ENCODE measurements at places on chromosomes 16 and 17.

DNA sequence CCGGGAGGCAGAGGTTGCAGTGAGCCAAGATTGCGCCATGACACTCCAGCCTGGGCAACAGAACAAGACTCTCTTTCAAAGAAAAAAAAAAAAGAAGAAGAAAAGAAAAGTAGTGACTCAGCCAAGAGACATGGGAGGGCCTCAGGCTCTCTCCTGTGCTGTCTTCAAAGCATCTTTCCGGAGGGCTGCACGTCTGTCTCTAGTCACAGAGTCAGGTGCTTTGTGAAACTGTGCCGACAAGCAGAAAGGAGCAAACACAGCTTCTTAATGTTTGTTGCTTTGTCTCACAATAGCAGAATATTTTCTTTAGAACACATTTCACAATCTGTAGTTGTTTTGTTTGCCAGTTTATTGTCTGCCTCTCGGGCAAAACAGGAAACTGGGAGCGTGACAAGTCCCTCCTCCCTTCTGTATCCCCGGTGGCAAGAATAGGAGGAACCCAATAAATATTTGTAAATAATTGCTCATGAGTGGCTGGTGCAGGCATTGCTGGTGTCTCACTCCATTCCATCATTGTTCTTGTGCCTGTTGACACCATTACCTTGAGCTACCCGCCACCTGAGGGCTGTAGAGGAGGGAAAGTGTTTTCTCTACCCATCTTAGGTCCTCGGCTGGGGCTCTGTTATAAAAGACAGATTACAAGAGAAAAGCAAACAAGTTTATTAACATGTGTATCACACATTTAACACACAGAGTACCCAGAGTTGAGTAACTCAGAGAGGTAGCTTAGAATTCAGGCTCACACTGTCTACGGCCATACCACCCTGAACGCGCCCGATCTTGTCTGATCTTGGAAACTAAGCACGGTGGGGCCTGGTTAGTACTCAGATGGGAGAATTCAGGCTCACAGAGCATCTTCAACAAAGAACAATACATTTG lies 5.5 kb downstream of the GAST start:
- DNase-seq: no peak

GRCh38 chr16:86628614-86629013 lies 50.3 kb downstream of the FOXL1 start:
- no peak for DNase-seq

DNA sequence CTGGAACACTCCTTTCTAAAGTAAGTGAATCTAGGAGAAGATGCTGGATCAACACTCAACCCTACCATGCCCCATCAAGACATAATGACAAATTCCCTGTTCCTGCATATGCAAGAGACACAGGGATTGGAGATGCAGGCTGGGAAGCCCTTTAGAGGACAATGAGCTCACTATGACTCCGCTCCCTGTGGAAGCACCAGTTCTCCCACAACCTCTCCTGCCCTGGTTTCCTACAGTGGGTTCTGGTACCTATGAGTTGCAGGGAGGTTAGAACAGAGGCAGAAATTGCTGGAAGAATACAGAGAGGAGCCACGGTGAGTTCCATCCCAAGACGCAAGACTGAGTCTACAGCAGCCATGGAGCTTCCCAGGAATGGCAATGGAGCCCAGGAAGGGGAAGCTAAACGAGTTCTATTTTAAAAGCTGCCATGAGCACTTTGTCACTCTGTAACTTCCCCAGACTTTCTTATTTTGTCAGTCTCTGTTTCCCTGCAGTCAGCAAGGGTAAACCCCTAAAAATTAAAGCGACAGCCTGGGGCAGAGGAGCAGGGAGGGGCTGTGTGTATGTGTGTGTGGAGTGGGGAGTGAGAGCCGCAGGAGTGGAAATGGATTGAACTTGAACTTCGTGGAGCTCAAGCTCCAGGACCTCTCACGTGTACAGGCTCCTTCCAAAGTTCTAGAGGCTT lies 42.3 kb upstream of the PIK3R6 start:
- DNase-seq: no peak

GRCh38 chr17:56026915-56027314 lies 126.4 kb upstream of the ANKFN1 start:
- no peak for DNase-seq

DNA sequence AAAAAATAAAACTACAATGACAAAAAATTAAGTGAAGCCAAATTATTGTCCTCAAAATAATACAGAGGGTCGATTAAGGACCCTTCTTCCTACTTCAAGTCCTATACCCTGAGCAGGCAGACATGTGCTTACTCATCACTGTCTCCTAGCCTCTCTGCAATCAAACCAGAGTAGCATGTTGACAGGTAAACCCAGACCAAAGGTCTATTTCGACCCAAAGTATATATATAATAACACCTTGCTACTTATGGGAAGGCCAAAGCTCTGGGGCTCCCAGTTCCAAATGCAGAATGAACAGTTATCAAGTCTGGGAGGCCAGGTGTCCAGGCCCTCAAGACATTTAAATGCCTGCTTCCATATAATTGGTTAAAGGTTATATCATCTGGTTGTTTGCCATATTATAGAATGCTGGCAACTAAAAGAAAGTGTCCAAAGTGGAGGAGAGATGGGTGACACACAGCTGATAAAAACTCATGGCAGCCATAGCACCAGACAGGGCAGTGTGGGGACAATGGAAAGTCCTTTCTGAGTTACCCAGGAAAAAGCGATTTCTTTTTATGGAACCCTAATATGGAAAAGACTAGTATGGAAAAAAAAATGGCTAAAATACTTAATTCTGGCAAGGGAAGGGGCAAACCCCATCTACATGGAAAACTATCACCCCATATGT lies 53.6 kb downstream of the N4BP1 start:
- DNase-seq: no peak

DNA sequence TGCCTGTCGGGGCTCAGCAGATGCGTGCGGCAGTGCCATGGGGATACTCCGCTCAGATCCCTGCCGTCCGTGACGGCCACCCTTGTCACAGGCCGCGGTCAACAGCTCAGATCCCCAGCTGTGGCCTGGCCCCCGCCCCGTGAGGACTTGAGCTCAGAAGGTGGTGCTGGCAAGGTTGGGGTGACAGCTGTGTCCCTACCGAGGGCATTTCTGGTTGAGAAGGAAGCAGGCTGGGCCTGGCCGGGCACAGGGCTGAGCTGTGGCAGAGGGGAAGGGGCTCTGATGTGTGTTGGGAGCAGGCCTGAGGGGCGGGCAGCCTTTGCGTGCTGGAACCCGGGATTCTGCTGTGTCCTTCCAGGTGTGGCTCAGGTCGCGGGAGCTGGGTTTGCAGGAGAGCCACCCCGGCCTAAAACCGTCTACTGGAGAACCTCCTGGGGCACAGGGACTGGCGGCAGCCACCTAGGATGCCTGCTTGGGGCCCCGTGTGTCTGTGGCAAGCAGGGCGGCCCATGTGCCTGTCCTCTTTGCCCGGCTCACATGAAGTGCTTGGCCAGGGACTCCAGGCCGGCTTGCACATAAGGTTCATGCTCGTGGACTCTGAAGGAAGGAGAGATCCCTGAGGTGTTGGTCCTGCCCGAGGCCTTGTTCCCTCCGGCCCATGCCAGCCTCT lies 5.1 kb downstream of the UBE2I start:
- DNase-seq: no peak

DNA sequence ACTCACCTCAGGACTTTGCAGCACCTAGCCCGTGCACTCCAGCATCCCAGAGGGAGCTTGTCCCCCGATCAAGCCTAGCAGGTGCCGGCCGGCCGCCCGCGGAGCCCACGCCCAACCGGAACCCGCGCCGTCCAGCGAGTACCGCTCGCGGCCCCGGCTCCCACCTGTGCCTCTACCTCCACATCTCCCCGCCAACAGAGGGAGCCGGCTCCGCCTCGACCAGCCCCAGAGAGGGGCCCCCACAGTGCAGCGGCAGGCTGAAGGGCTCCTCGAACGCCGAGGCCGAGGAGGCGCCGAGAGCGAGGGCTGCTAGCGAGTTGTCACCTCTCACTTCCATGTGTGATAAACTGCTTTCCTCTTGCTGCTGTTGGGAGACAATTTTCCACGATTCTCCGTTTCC lies 41.1 kb upstream of the DHRS7B start:
- no peak for DNase-seq

DNA sequence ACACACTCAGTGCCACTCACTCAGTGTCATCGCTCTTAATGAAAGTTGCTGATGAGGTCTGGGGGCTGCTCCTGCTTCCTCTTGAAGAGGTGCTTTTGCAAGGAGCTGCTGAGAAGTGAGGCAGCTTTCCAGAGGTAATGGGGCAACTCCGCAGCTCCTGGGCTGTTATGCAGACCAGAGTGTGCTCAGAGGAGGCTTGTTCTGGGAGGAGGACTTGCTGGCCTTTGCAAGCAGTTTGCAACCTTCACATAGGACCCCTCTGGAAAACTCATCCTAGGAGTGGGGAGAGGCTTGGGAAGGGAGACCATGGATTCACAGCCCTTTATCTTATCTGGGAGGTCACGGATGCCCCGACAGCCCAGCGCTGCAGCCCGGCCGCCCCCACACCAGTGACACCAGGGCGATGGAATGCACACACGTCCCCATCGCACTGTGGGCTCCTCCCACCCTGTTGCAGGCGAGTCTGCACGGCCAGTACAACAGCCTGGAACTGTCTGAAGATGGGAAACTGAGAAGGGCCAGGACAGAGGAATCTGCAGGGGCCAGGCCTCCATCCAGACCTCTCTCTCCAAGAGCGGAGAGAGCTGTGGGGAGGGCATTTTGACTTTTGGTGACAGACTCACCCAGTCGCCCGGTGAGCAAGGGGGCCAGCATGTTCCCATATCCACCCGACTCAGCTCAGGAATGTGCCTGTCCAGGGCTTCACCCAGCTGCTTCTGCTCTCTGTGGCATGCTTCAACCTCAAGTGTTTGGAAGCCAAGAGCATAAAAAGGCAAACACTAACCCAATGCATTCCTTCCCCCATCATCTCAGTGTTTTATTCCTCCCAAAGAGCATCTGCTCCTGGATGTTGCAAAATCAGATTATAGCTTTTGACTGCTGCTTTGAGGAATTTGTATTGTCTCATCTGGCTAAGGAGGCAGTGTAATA lies 78.6 kb upstream of the ZNF469 start:
- no peak for DNase-seq

DNA sequence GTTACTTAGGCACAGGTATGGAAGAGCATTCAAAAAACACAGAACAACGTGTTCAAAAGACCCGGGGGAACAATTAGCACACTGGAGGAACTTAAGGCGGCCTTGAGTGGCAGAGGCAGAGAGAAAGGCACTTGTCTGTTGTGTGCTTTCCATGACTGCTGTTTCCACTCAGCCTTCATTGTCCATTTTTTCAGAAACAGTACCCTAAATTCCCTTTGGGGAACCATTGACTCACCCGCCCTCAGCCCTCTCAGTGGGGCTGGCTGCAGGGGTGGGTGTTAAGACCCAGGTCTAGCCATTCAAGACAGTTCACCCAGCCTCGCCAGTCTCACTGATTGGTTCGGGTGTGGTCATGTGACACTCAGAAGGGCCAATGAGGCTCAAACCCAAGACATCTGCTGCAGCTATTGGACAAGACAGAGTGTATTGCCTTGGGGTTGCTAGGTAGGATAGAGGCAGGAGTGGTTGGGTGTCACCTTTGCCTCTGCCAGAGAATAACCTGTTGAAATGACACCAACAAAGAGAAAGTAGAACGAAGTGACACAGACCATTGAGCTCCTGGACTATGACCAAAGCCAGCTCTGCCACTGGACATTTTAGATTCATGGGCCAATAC lies 19.6 kb upstream of the CEP20 start:
- DNase-seq: peak; percentile 17

DNA sequence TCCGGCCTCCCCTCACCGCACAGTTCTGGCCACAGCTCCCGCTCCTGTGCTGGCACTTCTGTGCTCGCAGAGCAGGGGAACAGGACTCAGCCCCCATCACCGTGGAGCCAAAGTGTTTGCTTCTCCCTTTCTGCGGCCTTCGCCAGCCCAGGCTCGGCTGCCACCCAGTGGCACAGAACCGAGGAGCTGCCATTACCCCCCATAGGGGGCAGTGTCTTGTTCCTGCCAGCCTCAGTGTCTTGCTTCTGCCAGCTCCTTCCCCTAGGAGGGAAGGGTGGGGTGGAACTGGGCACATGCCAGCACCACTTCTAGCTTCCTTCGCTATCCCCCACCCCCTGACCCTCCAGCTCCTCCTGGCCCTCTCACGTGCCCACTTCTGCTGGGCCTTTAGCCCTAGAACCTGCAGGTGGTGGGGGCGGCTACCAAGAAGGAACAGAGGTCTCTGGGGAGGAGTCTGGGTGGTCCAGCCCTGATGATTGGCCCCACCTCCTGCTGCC lies 645 bp upstream of the ELMO3 start:
- DNase-seq: no peak

GRCh38 chr16:27520982-27521673 lies 28.6 kb downstream of the GTF3C1 start:
- DNase-seq: no peak

DNA sequence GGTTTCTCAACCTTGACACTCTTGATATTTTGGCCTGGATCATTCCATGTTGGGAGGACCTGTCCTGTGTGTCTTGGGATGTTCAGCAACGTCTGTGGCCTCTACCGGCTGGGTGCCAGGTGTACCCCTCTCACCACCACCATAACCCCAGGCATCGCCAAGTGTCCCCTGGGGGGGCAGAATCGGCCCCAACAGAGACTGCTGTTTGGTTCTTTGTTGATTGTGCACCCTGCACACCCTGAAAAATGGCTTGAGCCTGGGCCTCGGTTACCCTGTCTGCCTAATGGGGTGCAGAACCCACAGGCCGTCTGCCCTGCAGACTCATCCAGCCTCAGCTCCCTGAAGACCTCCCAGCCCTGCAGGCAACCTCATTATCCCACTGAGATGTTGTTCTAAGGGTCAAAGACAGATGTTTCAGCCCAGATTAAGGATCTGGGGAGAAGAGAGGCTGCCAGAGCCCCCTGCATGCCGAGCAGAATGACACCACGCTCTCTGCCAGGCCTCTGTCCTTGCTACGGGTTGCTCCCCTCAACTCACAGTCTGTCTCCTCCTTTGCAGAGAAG lies 9.2 kb downstream of the CACNG1 start:
- no peak for DNase-seq

GRCh38 chr17:8142158-8142886 lies 9.9 kb downstream of the PER1 start:
- DNase-seq: no peak

DNA sequence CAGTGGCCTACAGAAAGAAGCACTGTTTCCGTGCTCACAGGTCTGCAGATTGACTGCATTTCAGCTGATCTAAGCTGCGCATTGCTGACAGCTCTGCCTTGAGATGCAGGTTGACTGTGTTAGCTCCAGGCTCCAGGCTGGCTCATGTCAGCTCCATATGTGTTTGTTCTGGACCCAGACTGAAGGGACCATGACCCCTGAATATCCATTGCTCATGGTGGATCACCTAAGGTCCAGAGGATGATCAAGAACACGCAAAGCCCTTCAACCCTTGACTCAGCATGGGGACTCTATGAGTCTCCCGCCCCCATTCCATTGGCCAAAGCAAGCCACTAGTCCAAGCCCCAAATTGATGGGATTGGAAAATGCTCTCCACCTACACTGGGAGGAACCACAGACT lies 239.3 kb upstream of the C16orf82 start:
- no peak for DNase-seq

Measured in stimulated activated CD4-positive, alpha-beta T cell treated with anti-CD3 and anti-CD28 coated beads, TNF-alpha, amount 100 ng/mL, for 48 hours (primary cell).